Breast epithelium (tissue), 4 donors: ENCODE measurements at places on chromosomes 7 and 10.

DNA sequence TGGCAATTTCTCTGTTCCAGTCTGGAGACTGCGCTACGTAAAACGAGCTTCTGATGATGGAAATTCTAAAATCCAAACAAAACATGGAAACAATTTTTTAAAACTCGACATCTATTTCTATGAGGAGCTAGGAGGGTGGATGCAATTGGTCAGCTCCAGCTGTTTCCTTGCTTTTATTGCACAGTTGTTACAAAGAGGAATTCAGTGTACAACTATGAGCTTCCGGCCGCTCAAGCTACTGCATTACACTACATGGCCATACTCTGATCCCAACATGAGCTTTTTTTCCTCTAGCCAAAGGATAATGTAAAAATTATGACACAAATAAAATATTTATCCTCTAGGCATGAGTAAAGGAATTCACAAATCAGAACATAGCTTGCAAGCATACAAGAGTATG, 403.1 kb upstream of the C7orf33 start:
- no peaks in the 10 kb centered on the region for H3K36me3 ChIP-seq
- no peak for DNase-seq
- no peaks in the 10 kb centered on the region for H3K4me1 ChIP-seq

DNA sequence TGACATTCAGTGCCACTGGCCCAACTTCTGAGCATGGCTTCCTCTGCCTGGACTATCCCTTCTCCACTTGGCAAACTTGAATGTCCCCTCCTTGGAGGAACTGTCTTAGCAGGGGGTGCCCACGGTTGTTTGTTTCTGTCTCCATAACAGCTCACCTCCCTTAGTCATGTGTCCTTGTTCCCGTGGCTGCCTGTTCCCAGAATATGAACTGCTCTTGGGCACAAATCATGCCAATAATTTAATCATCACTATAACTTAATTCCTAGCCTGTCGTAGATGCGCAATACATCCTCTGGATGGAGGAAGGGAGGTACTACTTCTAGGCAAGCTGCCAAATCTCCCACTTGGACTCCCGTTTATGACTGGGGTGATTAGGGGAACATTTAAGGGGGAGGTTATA, 173.1 kb downstream of the MYOF start:
- no peaks in the 10 kb centered on the region for H3K4me1 ChIP-seq
- no peaks in the 10 kb centered on the region for H3K36me3 ChIP-seq
- H3K27me3 ChIP-seq, result no peaks in the 10 kb centered on the region
- H3K27ac ChIP-seq, result no peak overlapping the region
- H3K4me3 ChIP-seq, result no peak overlapping the region

DNA sequence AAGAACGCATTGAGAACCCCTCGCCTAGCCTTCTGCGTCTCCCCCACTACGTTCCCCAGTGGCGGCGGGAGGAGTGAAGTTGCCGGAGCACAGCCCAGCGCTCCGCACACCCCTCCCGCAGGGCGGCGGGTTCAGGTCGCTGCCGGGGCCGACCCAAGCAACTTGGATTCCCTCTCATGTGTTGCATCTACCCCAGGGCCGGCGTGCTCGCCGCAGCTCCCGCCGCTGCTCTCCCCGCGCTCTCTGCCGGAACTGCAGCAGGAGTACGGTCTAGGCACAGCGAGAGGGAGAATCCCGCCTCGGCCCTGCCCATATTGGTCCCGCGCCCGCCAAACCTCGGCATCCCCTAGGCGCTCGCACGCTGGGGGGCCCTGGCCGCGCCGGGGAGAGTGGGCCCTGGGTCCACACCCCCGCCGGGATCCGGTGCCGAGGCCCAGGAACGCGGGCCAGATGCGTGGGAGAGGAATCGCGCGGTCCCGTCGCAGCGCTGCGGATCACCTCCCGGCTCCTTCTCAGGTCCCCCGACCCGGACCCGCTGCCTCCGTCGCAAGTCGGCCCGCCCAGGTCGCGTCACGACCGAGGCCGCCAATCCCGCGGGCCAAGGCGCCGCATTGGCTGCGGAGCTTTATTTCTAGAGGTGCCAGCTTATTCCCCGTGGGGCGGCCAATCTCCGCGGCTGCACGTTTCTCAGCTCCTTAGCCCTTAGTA, 648 bp upstream of the TMEM243 start:
- no peaks in the 10 kb centered on the region for H3K36me3 ChIP-seq
- H3K4me1 ChIP-seq, result peaks cover 7% of the 10 kb centered on the region
- H3K4me3 ChIP-seq, result peak overlapping the region; percentile 97
- DNase-seq, result peak; percentile 79
- H3K27me3 ChIP-seq, result no peaks in the 10 kb centered on the region

GRCh38 chr10:21130108-21130507, 233.0 kb upstream of the NEBL start:
- no peaks in the 10 kb centered on the region for H3K4me1 ChIP-seq
- no peak overlapping the region for H3K4me3 ChIP-seq
- H3K36me3 ChIP-seq, result no peaks in the 10 kb centered on the region

GRCh38 chr7:20307119-20307518, 23.6 kb upstream of the ITGB8 start:
- DNase-seq, result no peak
- H3K27me3 ChIP-seq, result no peaks in the 10 kb centered on the region
- H3K27ac ChIP-seq, result no peak overlapping the region
- no peak overlapping the region for H3K4me3 ChIP-seq

DNA sequence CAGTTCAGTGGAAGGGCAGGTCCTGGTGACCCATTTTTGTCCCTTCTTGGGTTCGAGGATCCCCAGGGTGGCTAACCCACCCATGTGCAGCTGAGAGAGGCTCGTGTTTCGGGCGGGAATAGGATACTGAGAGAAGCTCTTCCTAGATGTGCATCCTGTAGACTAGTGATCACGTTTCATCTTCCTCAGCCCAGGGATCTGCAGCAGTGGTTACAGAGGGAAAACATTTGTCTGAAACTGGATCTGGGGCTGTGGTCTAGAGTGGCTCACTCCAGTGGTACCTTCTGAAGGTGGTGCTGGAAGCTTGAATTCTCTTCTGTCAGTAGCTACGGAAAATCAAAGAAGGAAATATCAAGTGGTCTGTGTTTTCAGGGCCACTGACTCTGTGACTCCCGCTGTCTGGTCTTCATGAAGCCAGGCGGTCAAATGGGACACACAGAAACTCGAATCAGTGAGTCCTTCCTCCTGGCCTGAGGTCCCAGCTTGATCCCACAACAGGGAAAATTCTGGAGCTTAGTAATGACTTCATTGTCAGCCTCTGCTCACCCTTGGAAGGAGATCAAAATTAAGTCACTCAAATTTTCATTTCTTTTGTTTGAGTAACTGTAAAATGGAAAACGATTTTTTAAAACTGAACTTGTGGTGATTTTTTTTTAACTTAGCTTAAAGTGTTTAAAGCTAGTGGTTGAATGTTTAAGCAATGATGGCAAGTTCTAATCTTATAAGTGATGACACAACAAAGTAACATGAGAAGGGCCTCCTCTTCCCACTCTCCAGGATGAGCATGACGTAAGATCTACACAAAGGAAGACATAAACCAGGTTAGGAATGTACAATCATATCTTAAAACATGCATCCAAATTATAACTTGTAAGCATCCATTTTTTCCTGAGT, 469.3 kb upstream of the KLF6 start:
- no peak for DNase-seq
- no peaks in the 10 kb centered on the region for H3K4me1 ChIP-seq
- H3K27ac ChIP-seq, result peak overlapping the region; percentile 48
- no peaks in the 10 kb centered on the region for H3K36me3 ChIP-seq
- no peaks in the 10 kb centered on the region for H3K27me3 ChIP-seq

DNA sequence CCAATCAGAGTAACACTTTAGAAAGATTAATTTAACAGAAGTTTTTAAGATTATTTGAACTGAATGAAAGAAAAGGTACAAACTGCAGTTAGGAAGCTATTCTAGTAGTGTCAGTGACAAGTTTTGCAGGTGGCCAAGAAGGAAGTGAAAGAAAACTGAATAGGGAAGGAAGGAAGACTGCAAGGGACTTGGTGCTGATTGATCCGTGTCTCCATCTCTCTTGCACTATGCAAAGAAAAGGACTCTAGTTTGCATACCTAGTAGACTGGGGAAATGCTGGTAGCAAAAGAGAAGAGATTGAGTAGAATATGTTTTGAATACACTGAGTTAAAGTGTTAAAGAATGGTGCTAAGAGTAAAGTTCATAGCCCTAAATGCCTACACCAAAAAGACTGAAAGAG, 33.0 kb downstream of the OR6V1 start:
- no peak for DNase-seq
- H3K27ac ChIP-seq, result no peak overlapping the region
- no peaks in the 10 kb centered on the region for H3K4me1 ChIP-seq
- H3K27me3 ChIP-seq, result no peaks in the 10 kb centered on the region
- no peaks in the 10 kb centered on the region for H3K36me3 ChIP-seq
